ENCODE measurements at places on chromosomes 6 and 20.

DNA sequence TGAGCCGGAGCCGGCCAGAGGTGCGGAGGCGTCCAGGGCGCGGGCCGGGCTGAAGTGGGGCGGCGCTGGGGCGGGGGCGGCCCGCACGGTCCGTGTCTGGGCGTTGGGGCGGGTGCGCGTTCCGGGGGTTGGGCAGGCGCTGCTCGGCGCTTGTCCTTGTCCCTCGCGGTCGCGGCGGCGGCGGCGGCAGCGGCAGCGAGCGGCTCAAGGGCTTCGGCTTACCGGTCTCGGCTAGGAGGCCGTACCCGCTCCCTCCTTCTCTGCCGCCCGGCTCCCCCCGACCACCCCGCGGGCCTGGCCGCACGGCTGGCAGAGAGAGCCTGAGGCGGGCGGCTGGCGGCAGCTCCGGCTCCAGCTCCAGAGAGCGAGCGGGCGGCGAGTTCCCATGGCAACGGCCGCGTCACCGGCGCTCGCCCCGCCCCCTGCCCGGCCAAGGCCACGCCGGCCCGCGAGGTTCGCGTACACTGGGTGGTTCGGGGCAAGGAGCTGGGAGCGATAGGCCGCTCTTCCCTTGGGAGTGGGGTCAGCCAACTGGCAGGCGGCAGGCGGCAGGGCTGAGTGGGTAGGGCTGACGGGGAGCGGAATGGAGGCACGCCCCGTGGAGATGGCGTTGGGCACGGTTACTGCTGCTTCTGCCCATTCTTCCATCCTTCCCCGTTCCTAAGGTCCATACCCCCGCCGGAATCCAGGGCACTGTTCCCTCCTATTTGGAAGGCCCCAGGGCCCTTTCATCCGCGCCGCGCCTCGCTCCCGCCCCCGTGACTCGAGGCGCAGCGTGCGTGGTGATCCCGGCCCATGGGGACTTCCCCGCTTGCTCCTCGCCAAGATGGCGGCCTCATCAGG lies at the start of gene LRRC73:
Gene LRRC73 (minus strand): TSS at position 363 of the 843 bp plus-strand sequence. CDS start 561 bp downstream, outside the sequence.
- peak within 1 kb of the TSS; percentile 75 for H3K4me3 ChIP-seq
- H3K27ac ChIP-seq: peak within 1 kb of the TSS; percentile 35
- H3K27me3 ChIP-seq: no peaks in the 10 kb centered on the region
- peaks cover 33% of the 10 kb centered on the region for H3K4me1 ChIP-seq
- DNase-seq: peak; percentile 93

- no peak for DNase-seq
- H3K4me3 ChIP-seq: no peak overlapping the region
- no peaks in the 10 kb centered on the region for H3K4me1 ChIP-seq
- H3K36me3 ChIP-seq: no peaks in the 10 kb centered on the region
Observed at GRCh38 chr6:75775219-75775618, 26.2 kb downstream of the MYO6 start.

DNA sequence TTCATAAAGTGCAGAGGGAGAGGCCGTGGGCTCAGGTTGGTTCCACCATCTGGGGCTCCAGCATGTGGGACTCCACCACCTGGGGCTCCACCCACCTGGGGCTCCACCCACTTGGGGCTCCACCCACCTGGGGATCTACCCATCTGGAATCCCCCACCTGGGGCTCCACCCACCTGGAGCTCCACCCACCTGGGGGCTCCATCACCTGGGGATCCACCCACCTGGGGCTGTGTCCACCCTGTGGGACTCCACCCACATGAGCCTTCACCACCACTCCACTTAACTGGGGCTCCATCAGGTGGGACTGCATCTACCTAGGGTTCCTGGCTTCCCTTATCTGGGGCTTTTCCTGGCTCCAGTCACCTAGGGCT lies 226.0 kb upstream of the CDYL start:
- H3K4me3 ChIP-seq: no peak overlapping the region
- peaks cover 19% of the 10 kb centered on the region for H3K27me3 ChIP-seq
- no peak for DNase-seq
- no peak overlapping the region for H3K27ac ChIP-seq

GRCh38 chr6:76264468-76264867 lies 192.0 kb upstream of the IMPG1 start:
- no peak overlapping the region for H3K4me3 ChIP-seq
- H3K36me3 ChIP-seq: no peaks in the 10 kb centered on the region
- no peak for DNase-seq
- no peaks in the 10 kb centered on the region for H3K27me3 ChIP-seq

DNA sequence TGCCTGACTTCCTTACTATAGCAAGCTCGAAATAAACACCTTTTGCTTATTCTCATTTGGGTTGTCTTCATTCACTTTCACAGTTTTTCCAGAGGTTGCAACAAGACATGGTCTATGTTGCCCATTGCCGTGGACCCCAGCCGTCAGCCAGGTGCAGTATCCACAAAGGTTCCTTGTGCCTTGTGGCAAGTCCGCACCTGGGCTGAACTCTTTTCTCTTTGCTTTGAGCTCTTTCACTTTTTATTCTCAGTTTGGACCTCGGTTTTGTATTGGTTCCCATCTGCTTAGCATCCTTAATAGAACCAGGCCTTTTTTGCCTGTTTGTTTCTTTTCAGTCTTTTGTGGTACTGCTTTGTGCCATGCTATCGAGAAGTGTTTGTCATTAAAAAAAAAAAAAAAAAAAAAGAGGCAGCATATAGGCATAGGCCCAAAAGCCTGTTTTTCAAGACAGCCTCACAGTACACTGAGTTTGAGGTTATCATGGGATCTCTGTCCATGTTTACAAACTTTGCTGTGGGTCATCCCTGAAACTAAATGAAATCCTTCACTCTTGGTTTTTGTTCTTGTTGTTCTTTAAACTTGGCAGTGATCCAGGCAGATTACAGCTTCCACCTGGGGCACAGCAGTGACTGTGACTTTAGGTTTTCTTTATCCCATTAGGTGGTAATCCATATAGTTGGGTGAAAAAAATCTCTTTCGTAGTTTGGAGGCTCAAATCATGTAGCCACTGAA lies 33.3 kb downstream of the GSTA3 start:
- no peak overlapping the region for H3K27ac ChIP-seq
- H3K4me3 ChIP-seq: no peak overlapping the region
- no peak for DNase-seq
- no peaks in the 10 kb centered on the region for H3K27me3 ChIP-seq

- no peaks in the 10 kb centered on the region for H3K4me1 ChIP-seq
- no peak for DNase-seq
- H3K4me3 ChIP-seq: no peak overlapping the region
- no peaks in the 10 kb centered on the region for H3K36me3 ChIP-seq
- no peak overlapping the region for H3K27ac ChIP-seq
Observed at GRCh38 chr6:39260456-39260855, 31.2 kb upstream of the KCNK5 start.

GRCh38 chr6:128161839-128162238 lies 261.0 kb upstream of the THEMIS start:
- DNase-seq: no peak
- peaks cover 10% of the 10 kb centered on the region for H3K4me1 ChIP-seq
- no peaks in the 10 kb centered on the region for H3K27me3 ChIP-seq
- H3K4me3 ChIP-seq: no peak overlapping the region

DNA sequence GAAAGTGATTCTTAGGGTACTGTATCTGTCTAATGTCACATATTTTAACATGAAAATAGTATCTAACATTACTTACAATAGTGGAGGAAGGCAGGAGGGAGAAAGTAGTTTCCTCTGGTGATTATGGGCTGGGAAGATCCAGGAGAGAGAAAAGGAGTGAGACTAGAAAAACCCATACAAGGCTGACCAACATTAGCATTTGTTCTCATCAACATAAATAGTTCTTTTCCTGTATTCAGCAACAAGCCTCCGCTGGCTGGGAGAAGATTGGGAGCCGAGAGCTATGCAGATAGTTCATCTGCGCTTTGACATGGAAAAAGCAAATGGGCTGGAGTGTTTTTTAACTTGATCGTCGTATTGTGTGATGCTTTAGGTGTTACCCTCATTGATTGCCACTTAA lies 239.4 kb downstream of the PHACTR1 start:
- DNase-seq: no peak
- H3K4me1 ChIP-seq: no peaks in the 10 kb centered on the region
- H3K27me3 ChIP-seq: no peaks in the 10 kb centered on the region
- no peak overlapping the region for H3K27ac ChIP-seq
